Fibroblast of mammary gland (primary cell): ENCODE measurements at places on chromosomes 4 and X.
A peak's percentile ranks its signal among the peaks of the same experiment; 100 is the strongest.

DNA sequence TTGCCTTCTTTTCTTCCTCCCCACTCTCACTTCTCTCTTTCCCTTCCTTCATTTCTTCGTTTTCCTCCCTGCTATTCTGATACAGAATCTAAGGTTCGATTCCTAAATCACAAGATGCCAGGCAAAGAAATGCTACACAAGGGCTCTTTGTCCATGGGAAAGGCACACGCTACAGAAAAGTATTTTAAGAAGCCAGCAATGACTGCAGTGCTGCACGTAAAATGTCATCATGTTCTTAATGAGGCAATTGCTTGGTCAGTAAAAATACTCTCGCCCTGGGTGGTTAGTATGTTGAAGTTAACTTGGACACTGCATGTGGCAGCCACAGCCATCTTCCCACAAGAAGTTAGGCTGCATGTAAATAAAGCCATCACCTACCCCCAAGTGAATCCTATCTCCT lies 178.4 kb downstream of the DHX15 start:
- DNase-seq: no peak

- peak; percentile 5 for DNase-seq
Measured at GRCh38 chrX:97605271-97605670, 721.6 kb downstream of the RPA4 start.

DNA sequence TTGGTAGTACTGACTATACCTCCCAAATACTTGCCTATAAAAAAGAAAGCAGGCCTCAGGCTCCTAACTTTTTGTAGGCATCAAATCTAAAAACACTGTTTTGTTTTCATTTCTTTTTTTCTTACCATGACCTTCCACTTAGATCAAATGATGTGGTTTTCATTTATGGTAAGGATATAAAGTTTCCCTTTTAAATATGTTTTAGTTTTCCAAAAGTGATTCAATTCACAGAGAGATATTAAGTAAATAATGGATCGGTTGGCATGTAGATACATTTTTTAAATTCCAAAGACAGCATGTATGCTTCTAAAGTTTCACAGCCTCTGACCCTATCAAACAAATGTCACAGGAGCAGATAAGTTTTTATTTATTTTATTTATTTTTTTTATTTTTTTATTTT lies 23.9 kb downstream of the EFHC2 start:
- DNase-seq: no peak

DNA sequence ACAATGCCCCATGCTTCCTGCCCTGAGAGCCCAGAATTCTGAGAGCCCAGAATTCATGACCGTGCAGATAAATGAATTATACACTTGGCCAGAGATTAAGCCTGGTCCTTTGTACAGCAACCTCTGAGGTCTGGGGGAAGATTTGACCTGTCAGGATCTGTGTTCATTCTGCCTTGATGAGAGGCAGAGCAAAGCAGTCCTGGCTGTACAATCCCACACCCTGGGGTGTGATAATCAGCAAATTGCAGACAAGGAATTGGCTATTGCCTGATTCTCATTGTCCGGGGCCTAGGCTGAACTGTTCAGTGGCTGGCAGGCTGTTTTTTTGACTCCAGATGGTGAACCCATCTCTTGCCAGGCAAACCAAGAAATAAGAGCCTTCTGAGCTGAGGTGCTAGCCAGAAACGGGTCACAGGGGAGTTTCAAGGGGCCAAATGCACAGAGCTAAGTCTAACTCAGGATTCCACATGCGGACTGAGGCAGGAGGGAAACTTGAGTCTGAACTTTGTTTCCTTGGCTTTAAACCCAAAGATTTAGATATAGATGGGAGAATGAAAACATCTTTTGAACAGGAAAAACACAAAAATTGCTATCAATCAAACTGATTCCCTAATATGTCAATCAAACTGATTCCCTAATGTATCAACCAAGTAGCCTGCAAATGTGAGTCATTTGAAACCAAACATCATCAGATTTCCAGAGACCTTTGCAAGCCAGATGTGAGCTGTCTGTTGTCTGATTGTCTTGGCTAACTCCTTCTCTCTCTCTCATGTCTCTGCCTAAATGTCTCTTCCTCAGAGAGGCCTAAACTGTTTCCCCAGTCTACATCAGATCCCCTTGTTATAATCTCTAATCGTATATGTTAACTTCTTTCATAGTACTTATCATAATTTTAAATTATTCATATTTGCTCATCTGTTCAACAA lies 159.3 kb downstream of the ATG4A start:
- no peak for DNase-seq

- DNase-seq: no peak
Measured at GRCh38 chr4:145703850-145704497, 24.0 kb downstream of the C4orf51 start.

DNA sequence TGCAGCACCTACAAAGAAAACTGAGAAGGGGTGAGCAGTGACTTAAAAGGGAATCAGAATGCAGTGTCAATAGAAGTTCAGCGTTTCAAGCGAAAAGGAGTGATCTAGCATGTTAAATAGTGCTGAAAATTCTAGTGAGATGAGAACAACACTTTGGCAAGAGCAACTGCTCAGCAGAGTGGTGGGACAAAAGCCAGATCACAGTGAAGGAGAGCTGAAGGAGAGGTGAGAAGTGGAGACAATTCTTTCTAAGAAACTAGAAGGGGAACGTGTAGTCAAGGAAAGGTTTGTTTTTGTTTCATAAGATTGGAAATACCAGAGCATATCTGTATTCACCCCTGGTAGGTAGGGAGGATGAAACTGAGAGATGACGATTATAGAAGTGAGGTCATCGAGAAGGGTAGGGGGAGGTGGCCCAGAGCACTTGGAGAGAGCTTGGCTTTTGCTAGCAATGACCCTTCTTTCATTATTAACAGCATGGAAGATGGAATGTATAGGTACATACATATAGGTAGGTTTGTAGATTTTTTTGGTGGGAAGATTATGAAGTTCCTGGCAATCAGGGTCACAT lies 33.7 kb downstream of the SRPX2 start:
- DNase-seq: peak; percentile 34

DNA sequence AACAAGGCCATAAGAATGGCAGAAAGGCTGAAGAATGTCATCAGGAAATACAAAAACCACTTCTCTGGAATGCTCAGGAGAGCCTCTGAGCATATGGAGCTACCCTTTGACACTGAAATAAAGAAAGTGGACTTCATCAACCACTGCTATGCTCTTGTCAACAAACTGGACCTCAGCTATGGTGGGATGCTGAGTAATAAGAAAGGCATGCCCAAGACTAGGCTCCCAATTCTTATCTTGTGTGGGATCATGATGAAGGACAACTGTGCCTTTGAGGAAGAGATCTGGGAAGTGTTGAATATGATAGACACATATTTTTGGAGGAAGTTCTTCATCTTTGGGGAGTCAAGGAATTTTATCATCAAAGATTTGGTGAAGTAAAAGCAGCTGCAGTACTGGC lies 86.9 kb upstream of the MAGEB16 start:
- DNase-seq: no peak

GRCh38 chr4:113556382-113557134 lies 205.0 kb downstream of the CAMK2D start:
- DNase-seq: no peak
